ENCODE measurements at places on chromosomes 2 and 18.

GRCh38 chr18:23998820-23999219, 15.7 kb upstream of the TTC39C start:
- no peak for DNase-seq

- no peak for DNase-seq
Observed at GRCh38 chr2:46216213-46216612, 81.0 kb upstream of the EPAS1 start.

DNA sequence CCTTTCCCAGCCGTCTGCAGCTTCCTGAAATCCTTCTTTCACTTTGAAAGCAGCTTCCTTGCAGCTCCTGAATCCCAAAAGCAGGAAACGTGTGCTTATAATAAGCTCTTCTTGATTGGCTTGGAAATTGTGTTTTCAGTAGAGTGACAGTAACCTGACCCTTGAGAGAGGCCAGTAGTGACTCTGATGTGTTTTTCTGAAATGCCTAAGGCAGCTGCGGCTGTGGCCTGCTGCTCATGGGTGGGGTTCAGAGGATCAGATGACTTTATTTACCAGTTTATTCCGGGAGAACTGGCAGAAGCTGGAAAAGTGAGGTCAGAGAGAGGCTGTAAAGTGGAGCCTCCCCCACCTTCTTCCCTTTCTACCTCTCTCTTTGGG, 31.9 kb upstream of the RPIA start:
- no peak for DNase-seq

- peak; percentile 56 for DNase-seq
Observed at GRCh38 chr18:78978349-78979055, 1.1 kb upstream of the SALL3 start.

DNA sequence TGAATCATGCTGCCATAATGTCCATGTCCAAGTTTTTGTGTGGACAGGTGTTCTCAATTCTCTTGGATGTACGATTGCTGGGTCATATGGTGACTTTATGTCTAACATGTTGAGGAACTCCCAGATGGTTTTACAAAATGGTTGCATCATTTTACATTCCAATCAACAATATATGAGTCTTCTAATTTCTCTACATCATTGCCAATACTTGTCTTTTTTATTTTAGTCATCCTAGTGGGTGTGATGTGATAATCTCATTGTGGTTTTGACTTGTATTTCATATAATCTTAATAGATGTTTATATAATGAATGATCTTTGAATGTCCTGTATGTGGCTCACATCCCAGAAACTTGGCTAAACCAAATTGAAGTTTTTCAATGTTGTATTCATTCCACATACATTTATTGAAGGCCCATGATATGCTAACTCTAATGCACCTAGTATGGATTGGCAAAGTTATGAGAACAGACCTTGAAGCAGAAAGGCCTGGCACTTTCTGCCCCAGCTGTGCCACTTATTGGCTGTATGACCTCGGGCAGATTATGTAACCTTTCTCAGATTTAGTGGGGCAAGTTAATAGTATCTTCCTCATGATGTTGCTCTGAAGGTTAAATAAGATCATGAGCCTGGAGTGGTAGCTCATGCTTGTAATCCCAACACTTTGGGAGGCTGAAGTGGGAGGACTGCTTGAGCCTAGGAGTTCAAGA, 205.4 kb downstream of the RAB3GAP1 start:
- DNase-seq = no peak

GRCh38 chr2:29900971-29901633, 20.3 kb downstream of the ALK start:
- no peak for DNase-seq

DNA sequence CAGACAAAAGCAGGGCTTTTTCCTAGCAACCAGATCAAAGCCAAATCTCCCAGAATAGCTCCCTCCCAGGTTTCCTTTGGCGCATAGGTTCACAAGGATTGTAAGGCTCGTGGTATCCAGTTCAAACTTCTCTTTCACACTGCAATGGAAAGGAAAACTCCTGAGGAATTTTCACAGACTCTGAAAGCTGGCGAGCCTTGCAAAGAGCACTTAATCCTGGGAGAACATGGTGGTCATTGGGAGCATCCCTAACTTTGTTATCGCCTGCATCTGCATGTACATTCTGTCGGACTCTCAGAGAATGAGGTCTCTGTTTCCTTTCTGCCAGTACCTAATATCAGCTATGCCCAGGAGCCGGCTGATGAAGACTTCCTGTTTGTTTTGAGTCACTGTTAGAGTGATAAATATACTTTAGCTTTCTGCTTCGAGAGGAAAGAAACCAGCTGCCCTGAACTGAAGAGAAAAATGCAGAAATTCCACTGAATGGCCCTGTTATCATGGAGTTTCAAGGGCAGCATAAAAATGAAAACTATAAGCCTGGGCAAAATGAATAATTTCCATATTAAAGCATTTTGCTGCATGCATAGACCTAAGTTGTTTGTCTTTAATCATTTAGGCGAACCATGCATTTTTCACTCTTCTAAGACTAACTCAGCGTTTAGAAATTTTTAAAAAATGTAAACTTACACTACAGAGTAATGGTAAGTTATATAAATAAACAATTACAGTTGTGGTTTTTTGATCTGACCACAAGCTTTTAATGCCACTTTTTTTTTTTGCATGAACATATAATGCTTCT, 76.4 kb upstream of the ZEB2 start:
- DNase-seq = peak; percentile 25
